ENCODE measurements at places on chromosomes 13 and 19. TPM values are rescaled to one million over a fixed set of nuclear protein-coding genes. Genes with fewer than 3 reads are reported as not detected.

GRCh38 chr19:51664997-51665396 lies 18.4 kb upstream of the SIGLEC14 start:
- H3K36me3 ChIP-seq, result no peaks in the 10 kb centered on the region
- H3K4me3 ChIP-seq, result no peak overlapping the region

Gene FFAR2
- not detected for total RNA-seq

Gene AP1M2
- total RNA-seq, result not detected

GRCh38 chr19:4555657-4556561 lies 3.6 kb downstream of the SEMA6B start:
- H3K4me1 ChIP-seq, result no peaks in the 10 kb centered on the region
- no peak overlapping the region for H3K27ac ChIP-seq
- no peak for DNase-seq
- H3K27me3 ChIP-seq, result no peaks in the 10 kb centered on the region

GRCh38 chr13:30873499-30873898 lies 32.6 kb upstream of the MEDAG start:
- DNase-seq, result no peak
- no peaks in the 10 kb centered on the region for H3K4me1 ChIP-seq
- no peak overlapping the region for H3K4me3 ChIP-seq
- H3K27ac ChIP-seq, result no peak overlapping the region
- no peaks in the 10 kb centered on the region for H3K36me3 ChIP-seq
- H3K27me3 ChIP-seq, result peaks cover 7% of the 10 kb centered on the region

Gene ONECUT3
- total RNA-seq, result not detected

Gene ERFL
- 1.5 TPM for total RNA-seq

Measured in activated CD4-positive, alpha-beta T cell treated with anti-CD3 and anti-CD28 coated beads, Interleukin-2, amount 10 ng/mL, durations not matched to agents 7 days and 5 days (primary cell).